ENCODE measurements at places on chromosomes 1 and 21.

DNA sequence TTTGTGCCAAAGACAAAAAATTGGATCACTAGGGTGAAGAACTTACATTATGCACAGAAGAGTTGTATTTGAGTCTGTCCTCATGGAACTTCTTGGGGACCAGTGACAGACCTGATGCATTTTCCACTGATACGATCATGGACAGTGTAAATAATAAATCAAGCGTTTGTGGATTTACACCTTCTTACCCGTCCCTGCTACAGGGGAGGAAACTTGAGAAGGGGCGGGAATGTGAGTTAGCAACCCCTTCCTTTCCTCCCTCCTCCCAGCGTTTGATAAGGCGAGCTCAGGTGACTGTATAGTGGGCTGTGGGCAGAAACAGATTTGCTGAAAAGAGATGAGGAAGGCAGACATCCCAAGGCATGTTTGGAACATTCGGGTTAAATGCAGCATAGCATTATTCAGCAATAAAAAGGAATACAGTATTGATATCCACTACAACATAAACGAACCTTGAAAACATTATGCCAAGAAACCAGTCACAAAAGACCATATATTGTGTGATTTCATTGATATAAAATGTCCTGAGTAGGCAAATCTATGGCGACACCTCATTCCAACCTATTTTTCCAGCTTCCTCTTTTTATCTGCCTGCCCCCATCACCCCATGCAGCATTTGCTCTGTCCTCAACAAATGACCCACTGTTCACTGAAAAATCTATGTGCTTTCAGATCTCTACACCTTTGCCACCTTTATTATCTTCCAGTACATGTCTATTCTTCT is 128.7 kb downstream of the ZZZ3 start:
- DNase-seq, result no peak

- no peak for DNase-seq
Observed at GRCh38 chr21:38208118-38208517, 48.7 kb upstream of the KCNJ15 start.

DNA sequence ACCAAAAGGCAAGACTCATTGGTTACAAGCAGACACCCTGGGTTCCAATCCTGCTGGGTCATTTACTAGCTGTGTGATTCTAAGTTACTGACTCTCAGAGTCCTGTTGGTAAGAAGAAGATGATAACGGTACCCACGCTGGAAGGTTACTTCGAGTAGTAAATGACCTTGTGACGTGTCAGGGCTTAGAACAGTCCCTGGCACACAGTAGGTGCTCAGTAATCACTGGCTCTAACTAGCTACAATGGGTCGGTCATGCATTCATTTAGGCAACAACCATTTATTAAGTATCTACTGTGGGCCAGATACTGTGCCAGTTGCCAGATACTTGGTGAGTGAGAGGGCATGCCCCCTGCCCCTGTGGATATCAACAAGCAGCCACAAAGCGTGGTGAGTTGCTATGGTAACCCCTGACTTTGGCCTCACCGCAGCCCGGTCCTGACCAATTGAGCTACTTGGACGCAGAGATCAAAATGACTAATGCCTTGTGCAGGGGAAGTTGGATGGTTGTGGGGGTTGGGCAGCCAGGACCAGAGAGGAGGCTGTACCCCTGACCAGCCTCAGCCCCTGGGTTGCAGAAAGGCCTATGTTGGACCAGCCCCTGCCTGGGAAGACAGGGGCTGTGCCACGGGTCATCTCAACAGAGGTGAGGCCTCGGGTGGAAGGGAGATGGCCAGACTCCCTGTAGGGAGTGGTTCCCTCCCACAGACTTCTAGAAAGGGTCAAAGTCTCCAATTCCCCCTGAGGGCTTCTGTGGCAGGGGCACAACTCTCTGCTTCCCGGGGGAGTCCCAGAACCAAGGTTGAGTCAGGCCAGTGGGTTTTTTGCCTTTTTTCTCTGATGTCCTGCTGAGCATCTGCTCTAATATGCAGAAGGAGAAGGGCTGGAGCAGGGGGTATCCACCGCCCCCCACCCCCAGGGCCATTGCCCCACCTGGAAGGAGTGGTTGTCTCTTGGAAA is 16.0 kb downstream of the DHRS3 start:
- no peak for DNase-seq

GRCh38 chr1:231319080-231319479 is 18.6 kb downstream of the EXOC8 start:
- no peak for DNase-seq

- no peak for DNase-seq
Observed at GRCh38 chr1:159302095-159302494, at the start of gene FCER1A. FCER1A (plus strand) TSS chr1:159302336; CDS start chr1:159302365, 29 bp downstream.

DNA sequence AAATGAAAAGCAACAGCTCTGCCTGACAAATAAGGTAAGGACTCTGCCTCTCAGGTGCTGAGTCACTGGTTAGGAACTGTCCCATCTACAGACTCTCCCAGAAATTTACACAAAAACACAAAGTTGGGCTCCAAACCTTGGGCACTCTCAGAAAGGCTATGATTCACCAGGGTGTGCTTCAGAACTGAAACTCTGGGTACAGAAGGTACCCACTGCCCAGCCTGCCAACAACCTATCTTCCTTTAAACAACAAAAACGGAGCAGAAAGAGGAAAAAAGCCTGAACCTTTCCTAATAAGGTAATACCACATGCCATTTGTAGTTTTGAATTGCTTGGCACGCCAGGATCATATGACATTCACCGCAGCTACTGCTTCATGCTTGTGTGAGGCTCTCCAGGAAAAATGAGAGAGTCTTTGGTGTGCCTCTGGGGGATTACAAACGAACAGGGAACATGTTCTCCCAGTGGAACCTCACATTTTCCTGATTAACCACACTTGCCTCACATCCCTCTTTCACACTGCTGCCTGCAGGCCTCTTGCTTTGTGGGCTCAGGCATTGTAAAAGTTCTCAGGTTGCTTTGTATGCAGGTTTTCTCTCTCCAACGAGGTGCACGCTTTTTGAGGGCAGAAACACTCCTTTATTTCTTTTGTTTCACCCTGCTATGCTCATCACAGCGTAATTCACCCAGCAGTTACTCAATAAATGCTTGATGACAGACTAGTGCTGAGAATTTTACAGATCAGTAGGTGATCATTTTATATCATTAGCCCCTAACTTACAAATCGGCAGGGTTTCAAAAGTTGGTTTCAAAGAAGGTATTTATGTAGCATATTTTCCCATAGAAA is 65.1 kb downstream of the GADD45A start:
- no peak for DNase-seq

DNA sequence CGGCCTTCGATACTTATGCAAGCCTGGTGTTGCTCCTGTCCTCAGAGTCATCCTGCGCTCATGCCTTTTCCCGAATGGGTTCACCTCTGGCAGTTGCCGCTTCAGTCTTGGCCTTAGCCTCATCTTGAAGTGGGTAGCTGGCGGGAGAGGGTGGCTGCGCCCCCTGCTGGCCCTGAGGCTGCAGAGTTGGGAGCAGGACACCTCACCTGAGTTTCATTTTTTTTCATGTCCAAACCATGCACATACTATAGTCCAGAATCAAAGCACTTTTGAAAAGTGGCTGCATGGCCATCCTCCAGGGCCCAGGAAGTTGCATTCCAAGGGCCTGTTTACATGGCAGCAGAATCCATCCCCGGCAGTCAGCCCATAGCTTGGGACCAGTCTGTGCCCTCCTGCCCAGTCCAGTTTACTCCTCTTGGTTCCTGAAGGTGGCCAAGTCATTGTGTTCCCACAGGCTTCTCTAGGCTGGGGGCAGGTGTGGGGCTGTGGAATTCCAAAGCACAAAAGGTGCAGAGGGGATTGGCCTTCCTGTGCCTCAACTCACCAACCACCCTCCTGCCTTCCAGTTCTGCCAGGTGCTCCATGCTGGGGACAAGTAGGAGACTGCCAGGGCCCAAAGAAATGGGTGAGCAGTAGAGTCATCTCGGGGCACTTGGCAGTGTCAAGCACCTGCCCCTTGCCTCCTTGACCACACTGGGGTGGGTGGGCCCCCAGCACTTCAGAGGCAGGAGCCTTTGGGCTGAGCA is 44.0 kb downstream of the YARS1 start:
- peak; percentile 74 for DNase-seq

GRCh38 chr1:214192825-214193643 is 87.9 kb upstream of the SMYD2 start:
- DNase-seq, result no peak

- DNase-seq, result no peak
Observed at GRCh38 chr1:247387096-247387495, 28.9 kb upstream of the NLRP3 start.

- no peak for DNase-seq
Observed at GRCh38 chr1:97094247-97094972, 372.8 kb downstream of the PTBP2 start.

DNA sequence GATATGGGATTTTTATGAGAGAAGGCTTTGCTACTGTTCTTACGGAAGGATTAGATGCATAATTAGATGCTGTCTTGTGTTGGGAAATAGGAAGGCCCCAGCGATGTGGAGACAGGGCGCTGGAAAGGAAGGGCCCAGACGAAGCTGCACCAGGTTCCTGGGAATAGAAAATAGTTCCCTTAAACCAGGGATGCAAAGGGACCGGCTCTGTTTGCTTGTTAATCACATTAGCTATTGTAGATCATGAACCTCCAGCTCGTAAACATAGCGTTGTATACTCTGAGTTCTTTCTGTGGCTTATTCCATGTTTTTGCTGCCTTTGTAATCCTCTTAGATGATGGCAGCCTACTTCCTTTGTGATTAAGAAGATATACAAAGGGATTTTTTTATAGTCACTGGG is 79.8 kb upstream of the COX20 start:
- DNase-seq, result no peak

GRCh38 chr1:34924759-34925555 is 4.5 kb downstream of the DLGAP3 start:
- DNase-seq, result peak; percentile 44

DNA sequence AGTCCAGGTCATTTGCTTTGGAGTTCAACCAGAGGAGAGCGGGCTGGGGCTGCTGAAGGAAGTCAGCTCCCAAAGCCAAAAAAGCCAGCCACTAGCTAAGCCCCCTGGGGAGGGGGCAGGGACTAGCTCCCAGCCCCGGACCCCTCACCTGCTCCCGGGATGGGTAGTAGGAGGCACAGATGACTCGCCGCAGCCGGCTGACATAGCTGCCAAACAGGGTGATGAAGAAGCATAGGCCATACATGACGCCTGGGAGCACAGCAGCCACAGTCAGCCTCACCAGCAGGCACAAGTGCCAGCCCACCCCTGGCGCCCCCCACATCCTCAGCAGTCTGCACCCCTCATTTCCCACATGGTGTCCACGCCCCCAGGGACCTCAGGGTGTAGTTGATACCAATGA is 7.4 kb downstream of the DCST2 start:
- no peak for DNase-seq

DNA sequence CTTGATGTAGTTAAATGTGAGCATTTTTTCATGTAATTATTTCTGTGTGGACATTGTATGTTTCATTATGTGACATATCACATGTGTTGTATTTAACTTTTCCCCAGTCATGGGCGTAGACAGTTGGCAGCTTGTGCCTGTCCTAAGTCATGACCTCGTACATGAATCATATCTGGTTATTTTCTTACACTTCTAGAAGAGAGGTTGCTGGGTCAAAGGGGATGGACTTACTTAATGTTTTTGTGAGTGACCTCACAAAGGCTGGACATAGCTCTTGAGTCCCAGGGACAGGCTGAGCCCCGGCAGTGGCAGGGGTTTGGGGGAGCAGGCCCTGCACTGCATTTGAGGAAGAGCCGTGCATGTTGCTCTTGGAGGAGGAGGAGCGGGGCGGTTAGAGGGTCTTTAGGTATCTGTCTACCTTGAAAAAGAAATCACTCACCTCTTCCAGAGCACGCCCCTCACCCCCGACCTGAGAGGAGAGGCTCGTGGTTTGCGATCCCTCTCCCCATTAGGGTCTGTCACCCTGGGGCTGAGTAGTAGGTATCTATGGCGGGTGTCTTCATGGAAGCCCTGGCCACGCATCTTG is 16.4 kb downstream of the IFNGR2 start:
- DNase-seq, result no peak

DNA sequence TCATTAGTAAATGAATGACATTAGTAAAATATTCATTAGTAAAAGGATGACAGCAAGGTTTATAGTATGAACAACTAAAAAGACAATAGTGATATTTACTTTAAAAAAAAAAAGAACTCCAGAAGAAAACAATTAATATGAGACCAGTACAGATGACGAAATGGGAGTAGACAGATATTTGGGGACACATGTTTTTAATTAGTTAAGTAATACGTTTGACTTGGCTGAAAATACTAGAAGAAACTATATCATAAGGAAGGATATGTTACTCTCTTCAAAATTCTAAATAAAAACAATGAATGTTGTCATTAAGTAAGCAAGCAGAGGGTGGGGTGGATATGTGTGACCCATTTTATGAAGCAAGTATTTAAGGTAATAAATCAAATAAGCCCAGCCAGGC is 61.9 kb downstream of the GPATCH2 start:
- DNase-seq, result no peak

All from stimulated activated CD4-positive, alpha-beta T cell treated with anti-CD3 and anti-CD28 coated beads, Interleukin-12 subunit alpha, Interleukin-12 subunit beta, amount 100 ng/mL, for 4 hours (primary cell).